ENCODE measurements at places on chromosomes 4 and X. TPM values are rescaled to one million over a fixed set of nuclear protein-coding genes. Genes with fewer than 3 reads are reported as not detected.

SLC6A14 gene
- total RNA-seq = not detected

MORC4 gene
- total RNA-seq = 40.2 TPM

GPAT3 gene
- total RNA-seq = 48.2 TPM

SFRP2 gene
- not detected for total RNA-seq

RBM47 gene
- total RNA-seq = 19.5 TPM

ZIC3 gene
- not detected for total RNA-seq

NAA11 gene
- total RNA-seq = not detected

TMEM131L gene
- 5.0 TPM for total RNA-seq

ADAD1 gene
- total RNA-seq = not detected

All from A549 treated with CpdA at 1 μM for 4 hours (cell line).